Activated CD4-positive, alpha-beta memory T cell treated with anti-CD3 and anti-CD28 coated beads for 36 hours (primary cell): ENCODE measurements at places on chromosomes 16 and 17. TPM values are rescaled to one million over a fixed set of nuclear protein-coding genes. Genes with fewer than 3 reads are reported as not detected.

The CLEC19A gene
- not detected for total RNA-seq

The EFTUD2 gene
- 162 TPM for total RNA-seq

The DRC3 gene
- 0.52 TPM for total RNA-seq

The CNTNAP1 gene
- 1.9 TPM for total RNA-seq

The SLC16A6 gene
- total RNA-seq: 3.5 TPM

The SLC5A2 gene
- not detected for total RNA-seq

The TOM1L1 gene
- 2.0 TPM for total RNA-seq

DNA sequence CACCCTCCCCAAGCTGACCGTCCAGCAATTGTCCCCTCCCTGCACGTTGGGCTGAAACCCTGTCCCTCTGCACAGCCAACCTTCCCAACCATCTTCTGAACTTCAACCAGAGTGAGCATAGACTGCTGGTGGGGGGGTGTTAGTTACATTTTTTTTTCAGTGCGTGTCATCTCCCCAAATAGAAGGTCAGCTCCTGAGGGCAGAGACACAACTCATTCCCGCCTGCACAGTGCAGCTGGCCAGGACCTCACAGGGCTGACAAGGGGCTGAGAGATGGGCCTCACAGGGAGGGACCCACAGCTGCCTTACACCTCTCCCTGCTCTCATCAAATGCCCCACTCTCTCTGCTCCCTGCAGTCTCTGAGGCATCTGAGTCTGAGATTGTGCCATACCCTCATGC is 8.4 kb downstream of the SRL start:
- H3K27me3 ChIP-seq: peaks cover 13% of the 10 kb centered on the region
- H3K27ac ChIP-seq: no peak overlapping the region
- H3K4me1 ChIP-seq: no peaks in the 10 kb centered on the region

DNA sequence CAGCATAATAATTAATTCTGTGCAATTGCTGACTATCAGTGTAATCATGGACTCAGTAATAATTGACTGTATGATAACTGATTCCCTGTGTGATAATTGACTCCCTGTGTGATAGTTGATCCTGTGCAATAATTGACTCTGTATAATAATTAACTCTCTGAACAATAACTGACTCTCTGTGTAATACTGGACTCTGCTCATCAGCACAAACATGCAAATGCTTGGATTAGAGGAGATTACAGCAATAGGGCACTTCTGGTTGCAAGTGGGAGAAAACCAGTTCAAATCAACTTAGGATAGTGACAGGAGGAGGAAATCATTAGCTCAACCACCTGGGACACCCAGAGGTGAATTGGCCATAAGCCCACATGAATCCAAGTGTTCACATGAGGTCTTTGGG is 582.1 kb downstream of the RBFOX1 start:
- H3K27me3 ChIP-seq: no peaks in the 10 kb centered on the region
- DNase-seq: no peak
- H3K27ac ChIP-seq: no peak overlapping the region

- H3K27me3 ChIP-seq: peaks cover 5% of the 10 kb centered on the region
- no peak for DNase-seq
- H3K36me3 ChIP-seq: no peaks in the 10 kb centered on the region
- no peak overlapping the region for H3K4me3 ChIP-seq
- no peak overlapping the region for H3K27ac ChIP-seq
- no peaks in the 10 kb centered on the region for H3K4me1 ChIP-seq
Observed at GRCh38 chr16:87107201-87107600, 210.0 kb downstream of the C16orf95 start.

- H3K27ac ChIP-seq: no peak overlapping the region
- no peaks in the 10 kb centered on the region for H3K36me3 ChIP-seq
- no peak overlapping the region for H3K4me3 ChIP-seq
- peaks cover 49% of the 10 kb centered on the region for H3K27me3 ChIP-seq
- H3K4me1 ChIP-seq: peaks cover 8% of the 10 kb centered on the region
- no peak for DNase-seq
Observed at GRCh38 chr17:4645642-4646041, 4.2 kb upstream of the ALOX15 start.

DNA sequence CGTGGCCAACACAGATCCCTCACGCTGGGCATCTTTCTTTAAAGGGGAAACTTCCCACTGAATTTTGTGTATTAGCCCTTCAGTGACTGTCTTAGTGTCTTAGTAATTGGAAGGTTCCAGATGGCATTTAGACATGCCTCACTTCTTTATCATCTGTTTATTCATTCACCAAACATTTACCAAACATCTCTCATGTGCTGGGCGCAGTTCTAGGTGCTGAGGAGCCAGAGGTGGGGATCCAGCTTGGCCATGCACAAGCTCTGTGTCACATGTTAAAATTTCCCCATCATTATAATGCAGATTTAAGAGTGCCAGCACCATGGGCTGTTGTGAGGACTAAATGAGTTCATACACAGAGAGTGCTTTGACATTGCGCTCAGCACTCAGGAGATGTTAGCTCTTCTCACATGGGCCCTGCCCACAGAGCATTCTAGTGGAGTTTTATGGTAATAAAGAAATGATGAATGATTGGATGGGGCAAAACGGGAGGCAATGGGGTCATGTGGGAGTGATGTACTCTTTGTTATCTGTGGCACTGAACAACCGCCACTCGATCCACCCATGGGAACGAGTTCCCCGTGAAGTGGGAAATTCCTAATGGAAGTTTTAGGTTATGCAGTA is 119.7 kb downstream of the SNX29 start:
- no peak overlapping the region for H3K4me3 ChIP-seq
- no peaks in the 10 kb centered on the region for H3K36me3 ChIP-seq
- H3K27me3 ChIP-seq: no peaks in the 10 kb centered on the region
- no peak for DNase-seq
- no peak overlapping the region for H3K27ac ChIP-seq

GRCh38 chr17:30829022-30829421 is 2.7 kb upstream of the ATAD5 start:
- H3K27me3 ChIP-seq: no peaks in the 10 kb centered on the region
- H3K4me1 ChIP-seq: peaks cover 29% of the 10 kb centered on the region
- peaks cover 10% of the 10 kb centered on the region for H3K36me3 ChIP-seq
- no peak overlapping the region for H3K27ac ChIP-seq
- H3K4me3 ChIP-seq: no peak overlapping the region

DNA sequence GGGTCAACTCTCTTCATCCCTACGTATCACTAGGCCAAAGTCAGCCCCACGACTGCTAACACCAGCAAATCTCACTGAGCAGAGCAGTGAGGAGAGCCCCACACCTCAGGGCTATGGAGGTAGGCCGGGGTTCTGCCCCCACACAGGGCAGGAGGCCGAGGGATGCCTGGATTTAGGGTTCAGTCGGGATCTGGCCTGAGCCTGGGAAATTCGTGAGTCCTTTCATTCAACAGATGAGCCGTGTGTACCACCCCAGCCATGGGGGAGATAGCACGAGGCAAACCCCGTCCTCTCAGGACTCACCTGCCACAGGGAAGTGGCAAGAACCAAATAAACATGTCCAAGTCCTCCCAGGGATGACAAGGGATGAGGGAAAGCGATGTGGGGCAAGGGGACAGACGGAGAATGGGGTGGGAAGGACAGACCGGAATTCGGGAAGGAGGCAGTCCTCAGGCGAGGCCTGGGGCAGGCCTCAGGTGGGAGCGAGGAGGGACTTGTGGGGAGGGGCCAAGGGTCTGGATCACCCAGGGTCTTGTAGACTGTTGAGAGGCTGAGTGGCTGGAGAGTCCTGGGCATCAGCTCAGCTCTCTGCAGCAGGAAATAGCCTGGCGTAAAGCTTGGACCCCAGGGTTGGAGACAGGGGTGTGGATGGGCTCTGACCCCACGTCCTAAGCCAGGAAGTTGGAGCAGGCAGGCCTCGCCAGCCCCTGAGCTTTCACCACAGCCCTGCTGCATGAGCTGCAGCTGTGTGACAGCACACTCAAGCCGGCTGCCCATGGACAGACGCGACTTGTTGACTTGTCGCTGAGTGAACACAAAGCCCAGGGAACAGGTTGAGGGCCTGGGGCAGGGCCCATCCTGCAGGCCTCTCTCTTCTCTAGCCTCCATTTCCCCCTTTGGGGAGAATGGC is 7.9 kb upstream of the FAM83G start:
- no peaks in the 10 kb centered on the region for H3K36me3 ChIP-seq
- no peak overlapping the region for H3K4me3 ChIP-seq
- no peak for DNase-seq
- H3K27ac ChIP-seq: no peak overlapping the region
- H3K4me1 ChIP-seq: no peaks in the 10 kb centered on the region

GRCh38 chr16:3009568-3010390 is 2.9 kb upstream of the CLDN9 start:
- H3K27ac ChIP-seq: no peak overlapping the region
- no peaks in the 10 kb centered on the region for H3K36me3 ChIP-seq
- no peak for DNase-seq
- H3K27me3 ChIP-seq: peaks cover 8% of the 10 kb centered on the region
- peaks cover 24% of the 10 kb centered on the region for H3K4me1 ChIP-seq

- no peaks in the 10 kb centered on the region for H3K36me3 ChIP-seq
- no peak overlapping the region for H3K27ac ChIP-seq
- DNase-seq: no peak
- H3K27me3 ChIP-seq: peaks cover 20% of the 10 kb centered on the region
- H3K4me3 ChIP-seq: no peak overlapping the region
Observed at GRCh38 chr16:85333744-85334640, 221.7 kb upstream of the CIBAR2 start.

GRCh38 chr17:49414271-49414621 is 436 bp downstream of the PHB1 start:
- DNase-seq: no peak
- peaks cover 23% of the 10 kb centered on the region for H3K36me3 ChIP-seq
- peak overlapping the region; percentile 97 for H3K4me3 ChIP-seq
- peaks cover 19% of the 10 kb centered on the region for H3K4me1 ChIP-seq
- no peaks in the 10 kb centered on the region for H3K27me3 ChIP-seq

GRCh38 chr16:559021-559380 is 1.2 kb upstream of the PRR35 start:
- no peak for DNase-seq
- H3K27me3 ChIP-seq: peaks cover 7% of the 10 kb centered on the region
- H3K4me1 ChIP-seq: no peaks in the 10 kb centered on the region
- no peak overlapping the region for H3K4me3 ChIP-seq
